ENCODE measurements at places on chromosomes 16 and 17.

- DNase-seq, result no peak
These were observed 629.0 kb upstream of the CDH8 start for GRCh38 chr16:62665269-62665668.

GRCh38 chr17:4947010-4947410, 1.3 kb downstream of the PFN1 start:
- DNase-seq, result no peak

DNA sequence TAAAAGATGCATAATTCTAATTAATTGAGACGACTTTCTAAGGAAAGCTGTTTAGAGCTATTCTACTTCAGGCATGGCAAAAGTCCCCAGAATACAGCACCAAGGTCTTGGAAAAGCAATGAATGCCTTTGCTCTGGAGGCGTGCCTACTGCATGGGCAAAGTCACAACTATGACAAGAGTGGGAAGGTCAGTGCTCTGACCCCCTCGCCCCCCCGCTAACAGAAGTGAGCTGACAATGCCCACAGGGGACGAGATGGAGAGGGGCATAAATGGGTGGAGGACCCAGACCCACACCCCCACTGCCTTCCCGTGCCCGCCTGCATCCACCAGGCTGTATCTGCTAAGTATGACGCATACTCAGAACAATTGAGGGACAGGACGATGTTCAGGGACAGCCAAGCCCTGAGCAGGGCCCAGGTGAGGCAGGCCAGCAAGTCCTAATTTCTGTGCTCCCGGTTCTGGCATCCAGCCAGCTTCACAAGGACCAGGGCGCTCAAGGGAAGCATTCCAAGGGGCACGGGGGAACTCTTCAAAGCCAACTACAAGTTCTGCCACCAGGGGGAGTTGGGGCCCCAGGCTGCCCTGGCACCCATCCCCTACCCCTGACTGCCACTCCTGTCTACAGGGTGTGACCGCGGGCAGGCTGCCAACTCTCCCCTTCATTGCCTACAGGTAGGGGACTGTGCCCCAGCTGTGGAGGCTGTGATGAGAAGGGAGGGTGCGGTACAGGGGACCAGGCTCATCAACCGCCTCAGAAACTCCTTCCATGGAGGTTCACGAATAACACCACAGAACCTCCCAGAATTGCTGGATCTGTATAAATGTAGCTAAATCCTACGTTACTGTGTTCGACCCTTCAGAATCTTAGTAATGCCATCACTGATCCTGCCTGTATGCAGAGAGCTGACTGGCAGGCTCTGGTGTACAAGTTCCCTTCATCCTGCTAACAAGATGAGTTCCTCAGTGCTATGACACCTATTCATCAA, 20.8 kb downstream of the NPRL3 start:
- DNase-seq, result peak; percentile 47

GRCh38 chr16:50523710-50524109, 24.5 kb upstream of the NKD1 start:
- DNase-seq, result no peak

DNA sequence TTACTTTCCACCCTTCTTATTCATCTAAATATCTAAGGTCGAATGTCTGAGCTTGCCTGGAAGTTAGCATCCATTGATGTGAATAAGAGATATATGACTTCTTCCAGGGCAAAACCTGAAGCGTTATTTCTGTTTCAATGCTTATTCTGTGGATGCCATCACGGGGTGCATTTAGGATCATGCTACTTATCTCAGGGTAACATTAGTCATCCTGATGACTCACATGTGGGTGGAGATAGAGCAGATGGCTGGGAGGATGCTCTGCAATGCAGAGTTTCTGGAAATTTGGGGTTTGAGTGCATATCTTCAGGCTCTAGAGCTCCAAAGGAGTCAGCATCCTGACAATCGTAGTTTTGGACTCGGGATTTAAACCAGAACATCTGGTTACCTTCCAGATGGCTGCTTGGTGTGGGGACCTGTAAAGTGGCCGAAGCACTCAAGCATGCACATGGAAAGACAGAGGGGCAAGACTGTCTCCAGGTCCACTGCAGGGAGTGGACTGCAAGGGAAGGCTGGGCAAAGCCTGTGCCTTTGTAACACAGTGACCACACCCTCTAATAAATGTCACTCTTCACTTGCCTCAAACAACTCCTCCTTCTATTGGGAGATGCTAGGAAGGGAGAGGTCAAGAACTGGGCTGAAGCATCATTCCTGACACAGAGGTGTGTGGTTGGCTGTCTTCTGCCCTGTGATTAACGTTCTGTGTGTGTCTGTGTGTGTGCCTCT, 175.2 kb upstream of the SALL1 start:
- DNase-seq, result no peak

DNA sequence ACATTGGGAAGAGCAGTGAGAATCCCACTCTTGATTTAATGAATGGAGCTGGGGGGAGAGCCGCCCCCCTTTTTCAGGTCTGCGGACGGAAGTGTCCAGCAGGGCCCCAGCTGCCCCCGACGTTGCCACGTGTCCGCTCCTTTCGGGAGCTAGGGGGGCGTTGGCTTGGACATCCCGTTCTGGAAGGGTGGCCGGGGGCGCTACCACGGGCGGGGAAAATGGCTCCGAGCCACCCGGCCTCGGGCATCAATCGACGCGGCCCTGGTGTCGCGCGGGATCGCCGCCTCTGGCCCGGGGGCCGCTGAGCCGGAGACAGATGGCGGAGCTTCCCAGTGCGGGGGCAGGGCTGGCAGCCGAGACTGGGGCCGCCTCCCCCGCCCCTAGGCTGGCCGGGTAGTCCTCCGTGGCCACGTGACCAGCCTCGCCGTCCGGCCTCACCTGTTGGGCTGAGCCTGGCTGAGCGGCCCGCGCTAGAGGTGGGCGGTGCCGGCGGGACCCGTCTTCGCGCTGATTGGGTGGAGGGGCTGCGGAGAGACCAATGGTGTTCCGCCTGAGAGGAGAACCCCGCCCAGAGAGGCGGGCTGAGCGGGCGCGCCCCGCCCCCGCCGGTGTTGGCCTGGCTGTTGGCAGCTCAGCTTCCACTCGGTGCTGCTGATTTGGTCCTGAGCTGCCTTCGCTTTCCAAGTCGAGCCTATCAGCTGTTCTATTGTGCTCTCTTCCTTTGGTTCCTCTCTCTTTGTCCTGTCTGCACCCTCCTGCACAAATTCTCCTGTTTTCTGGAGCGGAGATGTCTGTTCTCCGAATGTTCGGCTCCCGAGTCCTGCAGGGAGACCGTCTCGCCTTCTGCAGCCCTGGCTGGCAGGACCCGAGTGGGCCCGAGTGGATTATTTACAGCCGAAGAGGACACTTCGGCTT, 8.3 kb downstream of the HS3ST3B1 start:
- peak; percentile 86 for DNase-seq

DNA sequence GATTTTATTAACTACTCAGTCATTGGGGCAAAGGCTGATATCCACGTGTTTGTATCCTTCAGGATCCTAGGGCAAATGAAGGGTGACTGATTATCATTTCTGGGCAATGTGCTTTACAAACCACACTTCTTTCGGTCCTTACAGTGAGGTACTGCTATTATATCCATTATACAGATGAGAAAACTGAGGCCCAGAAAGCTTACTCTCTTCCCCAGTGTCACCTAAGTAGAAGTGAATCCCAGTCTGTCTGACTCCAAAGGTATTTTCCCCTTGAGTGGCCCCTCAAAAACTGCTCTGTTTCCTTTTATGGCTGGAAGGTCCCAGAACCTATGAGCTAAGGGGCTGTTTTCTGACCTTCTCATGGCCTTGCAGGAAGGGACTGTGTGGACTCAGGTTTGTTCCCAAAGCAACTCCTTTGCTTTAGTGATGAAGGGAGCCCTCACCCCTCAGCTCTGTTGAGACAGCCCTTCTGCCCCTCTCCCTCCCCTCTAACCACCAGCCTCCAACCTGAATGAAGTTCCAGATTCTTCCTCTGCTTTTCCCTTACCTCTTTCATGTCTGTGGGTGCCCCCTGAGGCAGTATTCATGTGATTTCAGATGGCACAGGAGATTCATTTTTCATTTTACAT, 27.4 kb upstream of the ADGRG1 start:
- DNase-seq, result no peak

- no peak for DNase-seq
These were observed 30.3 kb downstream of the ASPA start for GRCh38 chr17:3506054-3506453.

DNA sequence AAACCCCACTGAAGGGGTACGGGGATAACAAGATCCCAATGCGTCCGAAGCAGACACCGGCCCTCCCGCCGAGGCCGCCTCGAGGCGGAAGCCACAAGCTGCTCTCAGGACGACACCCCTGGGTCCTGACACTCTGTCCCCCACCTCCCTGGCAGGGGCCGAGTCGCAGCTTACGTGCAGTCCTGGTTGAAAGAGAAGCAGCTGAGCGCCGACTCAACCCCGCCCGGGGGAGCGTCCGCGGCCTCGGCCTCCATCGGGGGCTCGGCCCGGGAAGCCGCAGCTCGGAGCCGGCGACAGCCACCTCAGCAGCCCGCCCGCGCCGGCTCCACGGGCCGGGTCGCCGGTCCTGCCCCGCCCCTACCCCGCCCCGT, at the start of gene WIPI1:
Gene WIPI1, minus strand, starts transcription at position 329 of the 371 bp plus-strand sequence. Its CDS starts 75 bp downstream, at position 254.
- no peak for DNase-seq

GRCh38 chr17:31733326-31733725, 125.7 kb downstream of the COPRS start:
- DNase-seq, result no peak

GRCh38 chr17:71349908-71350600, 770.8 kb upstream of the SOX9 start:
- no peak for DNase-seq

DNA sequence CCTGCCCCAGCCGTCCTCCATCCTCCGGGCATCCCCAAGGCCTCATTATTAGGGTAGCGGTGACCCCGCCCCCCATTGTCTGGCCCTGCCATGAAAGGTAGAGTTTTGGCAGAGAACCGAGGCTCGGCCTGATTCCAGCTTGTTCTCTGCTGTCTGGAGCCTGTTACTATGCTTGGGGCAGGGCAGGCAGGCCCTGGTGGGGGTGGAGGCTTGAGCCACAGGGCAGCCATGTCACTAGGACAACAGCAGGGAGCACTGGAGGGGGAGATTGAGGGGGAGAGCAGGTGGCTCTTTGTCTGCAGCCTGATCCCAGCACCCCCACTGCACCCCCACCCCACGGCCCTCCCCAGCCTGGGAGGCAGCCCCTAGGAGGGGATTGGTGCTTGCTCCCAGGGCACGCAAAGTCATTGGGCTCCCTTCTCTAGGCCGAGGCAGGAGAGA, 15.4 kb downstream of the RHBDL3 start:
- no peak for DNase-seq

DNA sequence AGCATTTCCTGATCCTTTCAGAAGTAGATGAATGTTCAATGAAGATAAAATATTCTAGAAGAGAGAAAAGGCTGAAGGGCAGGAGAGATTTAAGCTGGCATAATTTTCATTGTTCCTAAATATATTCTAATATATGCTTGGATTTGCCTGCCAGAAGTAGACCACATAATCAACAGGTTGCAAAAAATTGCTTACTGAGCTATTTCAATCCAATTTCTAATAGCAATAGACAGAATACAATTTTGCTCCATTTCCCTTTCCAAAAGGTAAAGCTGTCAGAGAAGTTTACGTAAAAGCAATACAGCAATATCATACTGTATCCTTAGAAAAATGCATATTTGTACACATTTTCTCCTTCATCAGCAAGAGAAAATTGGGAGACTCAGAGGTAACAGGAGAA, 237.3 kb downstream of the PMP22 start:
- DNase-seq, result no peak

- DNase-seq, result no peak
These were observed 17.1 kb upstream of the FAM83G start for GRCh38 chr17:19021622-19022083.

GRCh38 chr17:66548659-66549310, 246.4 kb downstream of the PRKCA start:
- DNase-seq, result no peak

Measured in stimulated activated CD8-positive, alpha-beta memory T cell treated with anti-CD3 and anti-CD28 coated beads, Interleukin-4, amount 100 ng/mL, for 24 hours (primary cell).